Activated CD4-positive, CD25-positive, alpha-beta regulatory T cell treated with anti-CD3 and anti-CD28 coated beads, Interleukin-2, amount 50 U/mL, for 24 hours (primary cell): ENCODE measurements at places on chromosomes 6 and 20.
A peak's percentile ranks its signal among the peaks of the same experiment; 100 is the strongest.

- no peak for ATAC-seq
Observed at GRCh38 chr6:170210651-170211403, 80.1 kb downstream of the DLL1 start.

GRCh38 chr6:9197726-9198125 lies 762.4 kb upstream of the SLC35B3 start:
- no peak for ATAC-seq

DNA sequence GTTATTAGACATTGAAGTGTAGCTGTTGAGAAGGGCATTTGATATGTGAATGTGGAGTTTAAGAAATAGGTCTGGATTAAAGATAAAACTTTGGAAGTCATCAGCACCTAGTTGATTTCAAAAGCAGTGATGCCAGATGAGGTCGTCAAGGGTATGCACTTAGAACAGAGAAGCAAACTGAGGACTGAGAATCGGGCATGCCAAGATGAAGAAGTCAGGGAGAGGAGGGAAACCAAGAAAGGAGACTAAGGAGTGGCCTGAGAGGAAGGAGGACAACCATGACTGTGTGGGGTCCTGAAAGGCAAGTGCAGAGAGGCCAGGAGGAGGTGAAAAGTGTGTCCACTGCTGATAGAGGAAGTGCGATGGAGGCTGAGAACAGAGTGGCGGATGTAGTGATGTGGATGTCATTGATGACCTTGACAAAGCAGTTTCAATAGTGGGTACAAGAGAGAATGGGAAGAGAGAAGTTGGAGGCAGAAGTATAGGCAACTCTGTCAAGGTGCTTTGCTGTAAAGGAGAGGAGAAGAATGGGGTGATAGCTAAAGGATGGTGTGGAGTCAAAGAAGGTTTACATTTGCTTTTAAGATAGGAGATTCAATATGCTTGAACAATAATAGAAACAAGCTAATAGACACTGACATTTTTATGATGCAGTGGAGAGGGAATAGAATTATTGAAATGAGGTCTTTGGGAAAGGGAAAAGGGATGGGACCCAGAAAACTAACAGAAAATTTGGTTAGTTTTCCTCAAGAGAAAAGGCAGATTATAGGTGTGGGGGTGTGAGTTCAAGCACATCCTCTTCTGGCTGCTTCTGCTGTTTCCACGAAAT lies 139.7 kb upstream of the TMEM170B start:
- no peak for ATAC-seq

DNA sequence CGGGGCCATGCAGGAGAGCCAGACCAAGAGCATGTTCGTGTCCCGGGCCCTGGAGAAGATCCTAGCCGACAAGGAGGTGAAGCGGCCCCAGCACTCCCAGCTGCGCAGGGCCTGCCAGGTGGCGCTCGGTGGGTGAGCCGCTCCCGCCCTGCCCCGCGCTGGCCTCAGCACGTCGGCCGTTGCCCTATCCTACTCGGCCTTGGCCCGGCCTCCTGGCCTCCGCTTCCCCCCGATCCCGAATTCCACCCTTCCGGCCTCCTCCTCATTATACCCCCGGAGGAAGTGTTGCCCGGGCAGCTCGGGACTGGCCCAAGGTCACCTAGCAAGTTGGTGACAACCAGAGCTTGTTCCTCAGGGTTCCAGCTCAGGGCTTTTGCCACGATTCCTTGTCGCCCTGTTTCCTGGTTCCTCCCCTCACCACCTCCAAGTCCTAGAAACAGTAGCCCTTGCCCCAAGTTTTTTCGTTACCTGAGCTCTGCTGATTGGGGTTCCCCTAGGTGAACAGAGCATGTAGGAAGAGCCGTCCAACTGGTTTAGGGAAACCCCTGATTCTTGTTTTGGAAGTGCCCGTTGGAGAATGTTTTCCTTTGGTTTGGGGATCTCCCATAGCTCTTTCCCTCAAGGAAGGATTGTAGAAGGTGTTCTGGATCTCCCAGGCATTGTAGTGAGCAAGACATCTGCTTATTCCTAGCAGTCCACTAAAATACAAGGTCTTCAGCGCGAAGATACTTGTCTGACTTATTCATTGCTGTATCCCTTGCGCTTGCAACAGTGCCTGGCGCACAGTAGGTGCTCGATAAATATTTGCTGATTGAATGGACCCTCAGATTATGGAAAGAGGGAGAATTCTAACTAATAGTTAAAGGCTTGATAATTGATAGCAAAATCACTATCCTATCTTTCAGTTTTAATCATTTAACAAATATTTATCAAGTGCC lies 641 bp downstream of the ARFGEF2 start:
- peak; percentile 48 for ATAC-seq

DNA sequence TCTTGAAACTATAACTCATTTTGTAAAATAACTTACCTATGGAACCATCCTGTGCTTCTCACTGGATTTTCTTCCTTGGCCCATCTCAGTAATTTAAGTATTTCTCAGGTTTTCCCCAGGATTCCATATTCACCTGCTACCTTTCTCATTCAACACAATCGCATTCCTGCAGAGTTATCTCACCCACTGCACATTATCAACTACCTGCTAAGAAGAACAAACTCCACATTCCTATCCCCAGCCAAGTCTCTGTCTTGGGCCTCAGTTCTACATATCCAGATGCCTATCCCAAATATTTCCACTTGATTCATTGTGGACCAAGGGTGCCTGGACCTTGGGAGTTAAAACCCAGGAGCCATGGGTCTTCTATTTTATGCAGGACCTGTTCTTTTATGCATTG lies 60.2 kb upstream of the KCNQ5 start:
- no peak for ATAC-seq

DNA sequence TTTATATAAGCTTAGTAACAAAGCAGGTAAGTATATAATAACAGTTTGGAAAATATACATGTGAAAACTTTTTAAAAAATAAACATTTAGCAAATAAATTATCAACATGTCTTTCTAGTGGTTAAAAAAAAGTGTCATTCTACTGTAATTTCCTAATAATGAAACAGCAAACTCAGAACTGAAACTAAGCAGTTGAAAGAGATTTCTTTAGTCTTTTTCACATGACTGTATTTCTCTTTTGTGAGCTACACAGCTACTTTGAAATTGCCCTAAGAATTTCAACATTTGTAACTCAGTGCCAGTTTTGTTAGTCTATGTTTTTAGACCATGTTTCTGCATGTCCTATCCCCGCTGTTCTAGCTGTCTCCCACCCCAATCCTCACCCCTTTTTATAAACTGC lies 28.4 kb upstream of the SDHAF4 start:
- no peak for ATAC-seq

DNA sequence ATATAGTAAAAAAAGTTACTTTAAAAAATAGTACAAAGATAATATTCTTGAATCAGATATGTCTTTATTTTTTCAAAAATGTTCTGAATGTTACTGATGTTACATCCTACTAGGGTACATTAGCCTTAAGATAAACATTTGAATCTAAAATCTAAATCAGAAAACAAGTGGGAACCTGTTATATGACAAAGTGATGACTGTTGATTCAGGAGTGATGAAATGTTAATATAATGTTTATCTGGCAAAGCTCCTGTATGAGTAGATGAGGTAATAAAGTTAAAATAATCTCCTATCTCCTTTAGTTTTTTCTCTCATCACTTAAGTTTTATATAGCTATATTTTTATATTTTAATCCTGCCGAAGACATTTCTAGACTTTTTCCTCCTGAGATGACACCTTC lies 4.2 kb downstream of the DOP1A start:
- ATAC-seq, result no peak
